ENCODE measurements at places on chromosomes 6 and 20. TPM values are rescaled to one million over a fixed set of nuclear protein-coding genes. Genes with fewer than 3 reads are reported as not detected.

Gene WFDC10B
- total RNA-seq, result not detected

Gene NOTCH4
- total RNA-seq, result 0.08 TPM

Gene TREM1
- 0.31 TPM for total RNA-seq

Gene CD83
- total RNA-seq, result 6.2 TPM

Gene ADAM33
- 0.04 TPM for total RNA-seq

Measured in hair follicular keratinocyte (primary cell).